ENCODE measurements at places on chromosomes 13 and 19.

- DNase-seq: no peak
Observed at GRCh38 chr19:18646535-18647370, 9.9 kb downstream of the KLHL26 start.

DNA sequence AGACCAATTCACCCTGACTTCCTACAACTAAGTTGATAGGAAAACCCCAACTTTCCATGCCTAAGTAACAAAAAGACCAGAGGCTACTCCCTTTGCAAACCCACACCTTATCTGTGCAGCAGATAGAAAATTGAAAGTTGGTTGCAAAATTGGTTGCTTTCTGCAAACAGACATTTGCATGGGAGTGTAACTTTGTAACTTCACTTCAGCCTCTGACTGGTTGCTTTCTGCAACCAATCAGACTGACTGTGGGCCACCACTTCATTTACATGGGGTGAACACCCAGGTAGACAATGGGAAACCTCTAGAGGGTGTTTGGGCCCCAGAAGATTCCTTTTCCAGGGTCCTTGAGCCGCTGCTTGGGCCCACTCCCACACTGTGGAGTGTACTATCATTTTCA, 9.8 kb downstream of the TEX30 start:
- DNase-seq: no peak

DNA sequence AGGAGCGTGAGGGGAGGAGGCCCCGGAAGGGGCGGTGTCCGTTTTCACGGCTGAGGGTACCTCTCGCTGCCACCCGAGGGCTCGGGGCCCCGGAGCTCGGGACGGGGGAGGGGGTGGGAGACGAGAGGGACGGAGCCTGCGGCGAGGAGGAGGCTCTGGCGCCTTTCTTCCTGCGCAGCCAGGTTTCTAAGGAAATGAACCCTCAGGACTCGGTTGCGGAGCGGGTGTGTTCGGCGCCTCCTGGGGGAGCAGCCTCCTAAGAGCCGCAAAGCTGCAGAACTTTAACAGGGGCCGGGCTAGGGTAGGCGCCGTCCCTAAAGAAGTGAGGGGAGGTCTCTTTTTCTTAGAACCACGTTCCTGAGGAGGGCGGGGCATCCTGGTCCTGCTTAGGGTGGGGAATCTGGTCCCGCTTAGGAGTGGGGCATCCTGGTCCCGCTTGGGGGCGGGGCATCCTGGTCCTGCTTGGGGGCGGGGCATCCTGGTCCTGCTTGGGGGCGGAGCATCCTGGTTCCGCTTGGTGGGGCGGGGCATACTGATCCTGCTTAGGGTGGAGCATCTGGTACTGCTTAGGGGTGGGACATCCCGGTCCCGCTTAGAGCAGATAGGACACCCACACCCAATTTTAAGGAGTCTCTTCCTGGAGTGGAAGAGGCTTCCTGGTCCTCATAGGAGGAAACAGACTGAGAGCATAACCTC, 6.2 kb downstream of the SYT5 start:
- peak; percentile 73 for DNase-seq

DNA sequence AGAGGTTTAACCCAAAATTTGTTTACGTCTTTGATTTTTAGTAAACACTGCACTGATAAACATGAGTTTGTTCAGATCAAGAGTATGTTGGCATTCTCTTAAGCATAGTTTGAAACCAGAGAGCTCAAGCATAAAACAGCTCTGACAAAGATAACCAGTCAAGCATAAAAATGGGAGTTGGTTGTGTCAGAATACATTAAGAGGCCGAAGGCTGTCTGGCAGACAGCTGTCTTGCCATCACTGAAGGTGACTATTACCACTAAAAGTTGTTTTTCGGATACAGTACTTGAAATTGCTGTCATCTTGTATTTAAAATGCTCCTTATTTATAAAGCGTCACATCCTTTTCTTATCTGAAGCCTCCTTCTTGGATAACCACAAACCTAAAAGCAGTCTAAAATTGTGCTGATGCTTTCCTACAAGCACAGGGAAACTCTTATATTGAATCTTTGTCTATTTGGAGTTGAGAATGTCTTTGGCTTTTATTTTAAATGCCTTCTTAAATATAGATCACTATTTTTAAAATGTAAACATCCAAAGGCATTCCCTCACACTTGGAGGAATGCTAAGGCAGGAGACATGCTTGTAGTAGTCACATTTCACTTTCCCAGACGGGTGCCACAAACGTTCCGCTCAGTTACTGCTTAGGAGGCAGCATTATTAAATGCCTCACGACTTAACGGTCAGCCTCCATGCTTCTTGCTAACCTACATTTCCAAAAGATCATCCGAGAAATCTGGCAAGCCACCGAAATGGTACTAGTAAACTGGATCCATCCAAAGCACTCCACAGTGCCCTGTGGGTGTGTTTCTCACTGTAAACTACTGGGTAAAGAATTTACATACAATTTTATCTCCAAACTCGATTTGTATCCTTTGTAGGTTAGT, 1.5 kb downstream of the SMAD9 start:
- peak; percentile 34 for DNase-seq

DNA sequence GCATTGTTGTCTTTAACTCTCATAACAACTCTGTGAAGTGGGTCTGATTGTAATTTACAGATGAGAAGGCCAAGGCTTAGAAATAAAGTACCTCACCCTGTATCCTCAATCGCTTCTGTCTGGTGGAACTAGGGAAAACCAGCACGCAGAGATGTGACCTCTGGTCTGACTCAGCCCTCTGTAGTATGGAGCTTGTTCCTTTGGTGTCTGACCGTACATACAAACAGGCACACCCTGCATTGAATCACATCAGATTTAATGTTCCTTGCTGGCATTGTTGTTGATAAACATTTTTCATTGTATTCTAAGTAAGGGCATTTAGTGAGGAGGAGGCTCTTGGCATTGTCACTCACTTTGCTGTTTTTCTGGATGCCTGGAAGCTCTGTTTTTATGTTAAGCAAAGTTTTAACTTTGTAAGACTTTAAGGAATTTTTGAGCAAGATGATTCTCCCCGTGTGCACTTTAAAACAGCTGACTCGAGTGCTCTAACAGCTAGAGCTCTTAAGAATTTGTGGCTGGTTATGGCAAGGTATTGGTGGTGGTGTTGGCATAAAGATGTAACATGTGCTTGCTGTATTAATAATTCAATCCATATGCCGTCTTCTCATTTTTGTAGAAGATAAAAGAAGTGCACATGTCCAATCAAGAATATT, 89.0 kb upstream of the SPATA13 start:
- peak; percentile 85 for DNase-seq

GRCh38 chr13:43284162-43284561, 260.8 kb downstream of the DNAJC15 start:
- peak; percentile 37 for DNase-seq

GRCh38 chr19:1725100-1726064, 27.9 kb upstream of the ONECUT3 start:
- peak; percentile 26 for DNase-seq

DNA sequence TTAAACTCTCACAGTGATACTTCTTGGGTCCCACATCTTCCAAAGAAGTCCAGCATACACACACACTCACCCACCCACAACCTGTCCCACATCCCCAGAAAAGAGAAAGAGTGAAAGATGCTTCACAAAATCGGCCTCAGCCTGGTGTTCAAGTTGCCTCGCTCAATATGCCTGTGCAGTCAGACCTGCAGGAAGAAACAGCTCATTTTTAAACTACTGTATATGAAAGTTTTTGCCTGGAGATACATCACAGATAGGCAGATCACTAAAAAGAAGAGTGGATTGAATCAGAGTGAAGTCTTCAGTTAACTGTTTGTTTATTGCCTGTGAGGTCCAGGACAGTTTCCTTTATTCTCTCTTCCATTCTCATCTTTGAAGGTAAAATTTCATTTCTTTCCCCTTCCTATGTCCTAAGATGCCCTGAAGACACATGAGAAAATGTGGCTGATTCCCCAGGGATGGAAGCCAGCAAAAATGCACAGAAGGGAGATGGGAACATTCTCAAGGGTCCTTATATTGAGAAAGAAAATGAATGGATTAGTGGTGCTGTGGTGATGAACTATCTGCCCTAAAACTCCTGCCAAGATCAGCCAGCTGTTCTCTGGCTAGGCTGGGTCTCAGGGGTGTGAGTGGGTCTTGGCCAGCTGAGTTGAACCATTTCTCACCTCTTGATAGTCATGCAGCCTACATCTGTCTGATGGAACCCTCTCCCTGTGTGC, 259.0 kb downstream of the ITGBL1 start:
- no peak for DNase-seq

GRCh38 chr19:40739030-40739839, 11.0 kb downstream of the ACTMAP start:
- DNase-seq: no peak

- DNase-seq: no peak
Observed at GRCh38 chr13:99472122-99472440, 29.2 kb upstream of the TM9SF2 start.

GRCh38 chr19:6577476-6578125, 13.3 kb downstream of the CD70 start:
- DNase-seq: peak; percentile 7

GRCh38 chr19:51780270-51780669, 14.7 kb upstream of the FPR3 start:
- no peak for DNase-seq

DNA sequence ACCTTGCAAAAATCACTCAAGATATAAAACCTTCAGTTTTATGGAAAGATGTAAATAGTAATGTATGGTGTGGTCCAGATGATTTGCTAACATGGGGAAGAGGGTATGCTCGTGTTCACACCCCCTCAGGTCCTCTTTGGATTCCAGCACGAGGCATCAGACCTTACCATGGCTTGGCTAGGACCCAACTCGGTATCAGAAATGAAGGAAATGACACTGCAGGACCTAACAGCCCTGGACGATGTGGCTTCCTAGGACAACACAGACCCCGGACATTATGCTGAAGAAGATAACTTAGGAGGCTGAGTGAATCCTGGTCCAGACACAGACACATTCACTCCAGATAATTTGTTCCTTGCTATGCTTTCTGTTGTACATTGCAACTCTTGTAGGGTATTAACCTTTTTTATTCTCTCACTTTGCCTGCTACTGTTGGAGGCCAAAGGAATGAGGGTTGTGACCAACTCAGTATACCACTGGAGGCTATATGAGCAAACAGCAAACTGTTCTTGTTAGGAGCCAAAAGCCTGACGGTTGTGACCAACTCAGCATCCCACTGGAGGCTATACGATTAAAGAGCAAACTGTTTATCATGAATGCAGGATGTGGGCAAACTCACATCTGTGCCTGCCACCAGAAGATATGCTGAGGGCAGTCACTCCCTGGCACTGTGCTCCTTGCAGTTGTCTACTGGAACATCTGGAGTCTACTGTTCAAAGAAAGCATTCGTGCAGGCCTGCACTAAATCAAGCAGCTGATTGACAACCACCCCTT, 121.7 kb downstream of the ZNF429 start:
- no peak for DNase-seq

GRCh38 chr13:78826936-78827335, 168.0 kb upstream of the OBI1 start:
- DNase-seq: no peak

GRCh38 chr13:76036176-76036575, 400.0 kb downstream of the LMO7 start:
- no peak for DNase-seq

DNA sequence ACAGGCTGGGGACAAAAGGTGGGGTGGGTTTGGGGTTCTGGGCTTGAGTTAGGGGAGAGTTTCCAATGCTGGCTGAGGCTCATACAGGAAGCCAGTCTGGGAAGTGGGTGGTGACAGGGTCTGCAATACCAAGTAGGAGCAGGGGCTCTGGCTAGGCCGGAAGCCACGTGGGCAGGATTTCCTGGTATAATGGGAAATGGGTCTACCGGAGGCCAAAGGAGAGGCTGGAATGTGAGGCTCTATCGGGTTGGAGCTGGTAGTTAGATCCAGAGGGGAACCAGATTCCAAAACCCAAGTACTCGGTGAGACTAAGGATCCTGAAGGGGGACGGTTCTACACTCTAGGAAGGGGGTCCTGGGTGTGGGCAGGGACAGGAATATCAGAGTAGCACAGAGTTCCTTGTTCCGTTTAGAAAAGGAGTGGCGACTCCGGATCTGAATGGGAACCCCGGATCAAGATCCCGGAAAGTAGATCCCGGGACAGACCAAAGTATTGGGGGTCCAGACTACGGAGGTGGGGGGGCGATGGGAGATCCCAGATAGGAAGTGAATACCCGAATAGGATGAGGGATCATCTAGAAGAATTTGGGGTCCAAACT, 802 bp downstream of the CDC37 start:
- DNase-seq: no peak

- no peak for DNase-seq
Observed at GRCh38 chr13:99386495-99386894, 79.3 kb upstream of the GPR183 start.

- no peak for DNase-seq
Observed at GRCh38 chr19:38655148-38655824, 7.8 kb downstream of the ACTN4 start.

- DNase-seq: no peak
Observed at GRCh38 chr13:46086985-46087384, 17.8 kb downstream of the CPB2 start.

DNA sequence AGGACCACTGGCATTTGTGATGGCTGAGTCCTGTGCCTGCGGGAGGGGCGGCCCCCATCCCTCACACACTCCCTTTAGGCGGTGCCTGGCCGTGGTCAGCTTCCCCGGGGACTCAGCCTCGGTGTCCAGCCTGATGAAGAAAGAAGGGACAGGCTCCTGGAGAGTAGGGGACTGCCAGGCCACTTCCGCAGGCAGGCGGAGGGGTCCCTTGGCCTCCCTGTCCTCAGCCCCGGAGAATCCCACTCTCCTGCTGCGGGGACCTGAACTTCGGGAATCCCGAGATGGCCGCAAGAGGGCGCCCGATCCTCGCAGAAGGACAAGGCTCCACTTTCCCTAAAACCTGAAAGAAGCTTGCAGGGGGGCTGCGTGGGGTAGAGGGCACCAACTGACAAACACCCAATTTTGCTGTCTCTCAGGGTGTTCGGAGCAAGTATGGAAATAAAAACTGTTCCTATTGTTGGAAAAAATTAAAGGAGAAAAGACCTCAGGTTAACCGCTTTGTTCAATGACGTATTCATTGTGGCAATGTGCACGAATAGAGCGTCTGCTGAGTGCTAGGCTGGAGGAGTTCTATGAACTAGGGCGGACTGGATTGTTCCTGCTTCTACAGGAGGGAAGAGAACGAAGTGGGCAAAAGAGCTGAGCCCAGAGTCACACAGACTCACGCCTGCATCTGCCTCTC, 297.3 kb downstream of the ZNF536 start:
- DNase-seq: peak; percentile 44

DNA sequence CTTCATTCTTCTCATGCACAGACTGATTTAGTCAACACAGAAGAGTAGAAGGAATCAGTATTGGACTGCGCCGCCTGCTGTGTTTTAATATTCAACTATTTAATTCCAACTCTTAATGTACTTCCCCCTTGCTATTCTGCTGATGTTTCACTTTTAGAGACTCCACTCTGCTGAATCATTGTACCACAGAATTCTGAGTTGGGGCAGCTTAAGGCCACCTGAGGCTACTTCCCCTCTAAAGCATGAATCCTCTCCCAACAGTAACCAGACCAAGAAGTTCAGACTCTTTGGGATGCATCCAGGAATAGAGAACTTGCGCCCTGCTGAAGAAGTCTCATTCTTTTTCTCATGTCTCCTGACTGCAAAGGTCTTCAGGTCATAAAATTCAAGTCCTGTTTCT, 708.8 kb downstream of the UQCRFS1 start:
- DNase-seq: no peak

All from AG10803 (cell line).